Fibroblast of skin of scalp (primary cell): ENCODE measurements at places on chromosomes 13 and 19.

GRCh38 chr13:94079876-94080275, 399.6 kb downstream of the DCT start:
- DNase-seq: peak; percentile 82

GRCh38 chr13:100710176-100710575, 35.6 kb upstream of the TMTC4 start:
- DNase-seq: no peak

DNA sequence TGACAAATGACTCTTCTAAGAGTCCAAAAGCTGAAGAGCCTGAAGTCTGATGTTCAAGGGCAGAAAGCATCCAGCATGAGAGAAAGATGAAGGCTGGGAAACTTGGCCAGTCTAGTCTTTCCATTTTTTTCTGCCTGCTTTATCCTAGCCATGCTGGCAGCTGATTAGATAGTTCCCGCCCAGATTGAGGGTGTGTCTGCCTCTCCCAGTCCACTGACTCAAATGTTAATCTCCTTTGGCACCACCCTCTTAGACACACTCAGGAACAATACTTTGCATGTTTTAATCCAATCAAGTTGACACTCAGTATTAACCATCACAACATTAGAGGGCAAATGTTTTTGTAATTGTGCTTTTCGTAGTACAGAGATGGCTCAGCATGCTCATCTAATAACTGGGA, 267.5 kb upstream of the KLHL1 start:
- no peak for DNase-seq

GRCh38 chr19:47109541-47110375, 3.8 kb downstream of the ZC3H4 start:
- DNase-seq: peak; percentile 63

- DNase-seq: no peak
Measured at GRCh38 chr13:113161433-113161832, 3.0 kb downstream of the PROZ start.

GRCh38 chr19:54137699-54138488, at the start of gene CNOT3:
Gene CNOT3, plus strand, starts transcription at chr19:54137762. Its CDS starts 5,217 bp downstream, at chr19:54142979.
- no peak for DNase-seq

DNA sequence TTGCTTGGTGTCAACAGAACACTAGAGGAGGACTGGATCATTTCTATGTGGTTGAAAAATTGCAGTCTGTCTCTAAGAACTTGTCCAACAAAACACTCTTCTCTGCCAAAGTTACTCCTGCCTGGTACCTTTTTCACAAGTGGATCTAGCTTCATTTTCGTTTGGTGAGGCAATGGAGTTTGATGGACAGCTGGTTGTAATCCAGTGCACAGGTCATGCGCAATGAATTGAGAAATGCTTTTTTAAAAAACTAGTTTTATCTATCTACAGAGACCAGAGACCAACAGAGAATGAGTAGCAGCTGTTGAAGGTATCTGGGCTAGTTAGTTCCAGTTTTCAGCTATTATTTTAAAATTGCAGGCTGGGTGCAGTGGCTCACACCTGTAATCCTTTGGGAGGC, 12.0 kb upstream of the KBTBD6 start:
- DNase-seq: no peak

DNA sequence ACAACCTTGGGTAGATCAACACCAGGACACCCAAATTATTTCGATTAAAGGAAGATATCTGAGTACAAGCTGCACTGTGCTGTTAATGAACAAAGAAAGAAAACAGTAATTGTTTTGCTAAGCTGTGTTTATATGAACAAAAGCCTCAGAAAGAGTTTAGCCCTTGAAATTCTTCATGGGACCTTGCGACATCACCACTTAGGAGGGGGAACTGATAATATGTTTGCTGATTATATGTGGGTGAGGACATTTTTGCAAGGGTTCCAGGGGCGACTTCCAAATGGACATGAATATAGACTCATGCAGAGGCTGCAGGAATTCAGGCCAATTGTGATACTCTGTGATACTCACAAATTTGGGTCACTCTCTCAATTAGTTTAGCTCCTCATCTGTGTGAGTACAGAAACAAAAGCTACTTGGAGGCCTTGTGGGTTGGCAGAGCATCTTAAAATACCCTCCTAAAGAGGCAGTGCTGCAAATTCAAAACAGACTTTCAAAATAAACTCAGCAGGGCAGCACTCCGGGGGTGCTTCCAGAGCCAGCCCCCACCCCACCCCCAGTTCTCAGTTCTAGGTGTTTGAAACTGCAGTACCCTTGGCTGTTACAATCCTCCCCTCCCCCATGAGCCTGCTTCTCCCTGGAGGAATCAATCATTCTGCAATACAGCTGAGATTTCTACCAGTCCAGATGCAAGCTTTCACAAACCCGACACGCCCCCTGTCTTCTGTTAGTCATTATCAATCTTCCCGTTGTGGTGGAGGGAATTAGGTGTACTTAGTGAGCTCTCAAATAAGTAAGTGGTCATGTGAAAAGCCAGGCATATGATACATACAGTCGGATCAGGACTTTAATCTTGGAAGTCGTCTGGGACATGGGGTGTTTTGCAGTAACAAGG, 97.0 kb upstream of the MBNL2 start:
- peak; percentile 84 for DNase-seq

- no peak for DNase-seq
Measured at GRCh38 chr13:71454509-71454908, 412.5 kb downstream of the DACH1 start.

- DNase-seq: peak; percentile 59
Measured at GRCh38 chr13:50731400-50731799, 112.1 kb downstream of the DLEU7 start.

- no peak for DNase-seq
Measured at GRCh38 chr19:6808494-6808893, 36.0 kb downstream of the VAV1 start.

GRCh38 chr13:93744886-93745285, 518.3 kb downstream of the GPC6 start:
- no peak for DNase-seq

DNA sequence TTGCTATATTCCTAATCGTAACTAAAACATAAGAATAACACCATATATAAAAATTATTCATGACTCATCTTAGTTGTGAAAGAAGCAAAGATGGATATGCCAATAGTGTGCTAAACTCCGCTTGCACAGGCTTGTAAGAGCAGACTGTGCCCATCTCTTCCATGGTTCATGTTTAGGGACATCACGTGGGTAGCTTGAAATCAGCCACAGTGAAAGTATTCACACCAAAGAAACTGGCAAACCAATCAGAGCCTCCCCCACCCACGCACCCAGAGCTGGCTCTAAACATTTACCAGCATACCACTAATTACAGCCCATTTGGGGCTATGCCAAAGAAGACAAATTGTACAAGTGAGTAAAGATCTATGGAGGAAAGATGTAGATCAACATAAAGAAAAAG, 147.5 kb downstream of the DIAPH3 start:
- no peak for DNase-seq

DNA sequence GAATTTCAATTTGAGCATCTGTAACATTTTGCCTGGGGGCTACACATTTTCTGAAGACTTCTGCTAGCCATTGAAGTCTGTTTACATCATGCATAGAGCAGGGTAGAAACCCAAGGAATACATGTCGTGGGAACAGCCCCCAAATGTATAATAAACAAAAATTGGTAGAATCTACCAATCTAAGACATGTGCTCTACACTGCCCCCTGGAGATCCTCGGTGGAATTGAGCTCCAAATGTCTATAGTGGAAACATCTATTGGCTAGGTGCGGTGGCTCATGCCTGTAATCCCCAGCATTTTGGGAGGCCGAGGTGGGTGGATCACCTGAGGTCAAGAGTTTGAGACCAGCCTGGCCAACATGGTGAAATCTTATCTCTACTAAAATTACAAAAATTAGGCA, 57.3 kb downstream of the MBD3L2B start:
- no peak for DNase-seq

DNA sequence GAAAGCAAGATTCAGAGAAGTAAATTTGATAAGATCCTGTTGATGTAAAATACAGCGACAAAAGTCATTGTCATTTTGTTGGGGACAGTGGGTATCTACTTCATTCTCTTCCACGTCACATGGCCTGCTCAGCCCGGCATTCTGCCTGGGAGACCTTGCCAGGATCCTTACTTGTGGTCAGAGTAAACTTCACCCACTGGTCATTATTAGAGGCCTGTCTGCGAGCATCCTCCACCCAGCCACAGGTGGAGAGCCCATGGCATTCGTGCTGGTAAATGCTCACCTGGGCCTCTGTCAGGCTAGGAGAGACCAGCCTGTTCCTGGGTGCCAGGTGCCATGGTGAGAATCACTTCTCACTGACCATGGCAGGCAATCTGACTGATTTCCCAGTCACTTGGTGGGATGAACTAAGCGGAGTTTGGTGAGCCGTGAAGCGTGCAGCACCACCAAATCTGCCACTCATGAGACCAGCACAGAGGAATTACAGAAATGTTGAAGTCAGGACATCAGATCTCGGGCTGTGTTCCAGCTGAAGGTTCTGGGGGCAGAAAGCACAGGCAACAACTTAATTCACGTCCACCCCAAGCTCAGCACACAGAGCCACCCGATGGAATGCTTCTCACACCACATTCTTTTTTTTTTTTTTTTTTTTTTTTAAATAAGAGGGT, 107.0 kb downstream of the SIPA1L3 start:
- DNase-seq: no peak

- DNase-seq: no peak
Measured at GRCh38 chr13:43448605-43449336, 338.0 kb downstream of the ENOX1 start.

- DNase-seq: no peak
Measured at GRCh38 chr13:99056381-99057014, 78.6 kb upstream of the DOCK9 start.

DNA sequence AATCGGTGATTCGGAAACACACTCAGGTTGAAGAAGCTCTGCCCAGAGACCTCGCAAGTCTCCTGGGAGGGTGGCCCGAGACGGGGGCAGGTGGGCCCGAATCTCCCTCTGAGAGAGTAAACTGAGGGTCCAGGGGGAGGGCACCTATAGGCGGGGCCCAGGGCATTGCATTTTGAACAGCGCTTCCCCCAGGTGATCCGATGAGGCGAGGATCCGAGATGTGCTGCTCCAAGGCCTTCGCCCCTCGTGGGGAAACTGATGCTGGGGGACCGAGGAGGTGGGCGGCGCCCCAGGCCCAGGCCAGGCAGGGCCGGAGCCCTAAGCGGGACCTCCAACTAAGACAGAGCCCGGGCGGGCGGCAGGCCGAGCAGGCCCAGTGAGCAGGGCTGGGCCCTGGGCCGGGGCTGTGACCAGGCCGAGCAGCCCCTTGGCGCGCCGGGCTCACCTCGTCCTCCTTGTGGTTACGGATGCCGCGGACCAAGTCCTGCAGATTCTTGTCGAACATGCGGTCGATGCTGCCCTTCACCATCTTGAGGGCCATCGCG, 500 bp downstream of the AP3D1 start:
- no peak for DNase-seq

DNA sequence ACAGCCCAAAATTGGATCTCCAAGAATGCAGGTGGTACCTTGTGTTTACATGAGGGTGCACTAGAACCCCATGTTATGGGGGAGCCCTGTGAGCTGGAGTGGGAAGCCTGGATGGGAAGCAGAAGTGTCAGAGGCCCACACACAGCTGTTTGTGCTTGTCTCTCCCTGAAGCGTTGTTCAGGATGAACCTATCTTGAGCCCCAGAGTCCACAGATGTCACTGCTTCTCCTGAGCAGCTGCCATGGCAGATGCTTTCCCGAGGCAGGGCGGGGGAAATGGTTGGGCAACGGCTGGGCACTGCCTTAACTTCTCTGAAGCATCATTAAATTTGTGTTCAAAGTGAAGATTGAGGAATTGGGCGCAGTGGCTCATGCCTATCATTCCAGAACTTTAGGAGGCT, 17.1 kb upstream of the CHST8 start:
- DNase-seq: no peak

DNA sequence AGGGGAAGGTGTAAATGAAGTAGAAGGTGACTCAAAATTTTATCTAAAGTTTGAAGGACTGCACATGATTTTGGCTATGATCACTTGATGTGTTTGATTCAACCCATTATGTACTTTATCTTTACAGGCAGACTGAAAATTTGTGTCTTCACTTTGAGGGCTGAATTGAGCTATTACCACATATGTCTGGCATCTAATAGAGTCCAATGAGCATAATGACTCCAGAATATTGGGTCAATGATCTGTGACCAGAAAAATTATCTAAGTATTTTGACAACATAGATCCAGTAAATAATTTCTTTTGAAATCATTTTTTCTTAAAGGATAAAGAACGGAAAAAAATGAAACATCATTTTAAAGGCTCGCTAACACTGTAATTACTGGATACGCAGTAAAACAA, 2810.0 kb downstream of the PCDH9 start:
- no peak for DNase-seq
